ENCODE measurements at places on chromosomes 7 and 10. TPM values are rescaled to one million over a fixed set of nuclear protein-coding genes. Genes with fewer than 3 reads are reported as not detected.
A peak's percentile ranks its signal among the peaks of the same experiment; 100 is the strongest.

DNA sequence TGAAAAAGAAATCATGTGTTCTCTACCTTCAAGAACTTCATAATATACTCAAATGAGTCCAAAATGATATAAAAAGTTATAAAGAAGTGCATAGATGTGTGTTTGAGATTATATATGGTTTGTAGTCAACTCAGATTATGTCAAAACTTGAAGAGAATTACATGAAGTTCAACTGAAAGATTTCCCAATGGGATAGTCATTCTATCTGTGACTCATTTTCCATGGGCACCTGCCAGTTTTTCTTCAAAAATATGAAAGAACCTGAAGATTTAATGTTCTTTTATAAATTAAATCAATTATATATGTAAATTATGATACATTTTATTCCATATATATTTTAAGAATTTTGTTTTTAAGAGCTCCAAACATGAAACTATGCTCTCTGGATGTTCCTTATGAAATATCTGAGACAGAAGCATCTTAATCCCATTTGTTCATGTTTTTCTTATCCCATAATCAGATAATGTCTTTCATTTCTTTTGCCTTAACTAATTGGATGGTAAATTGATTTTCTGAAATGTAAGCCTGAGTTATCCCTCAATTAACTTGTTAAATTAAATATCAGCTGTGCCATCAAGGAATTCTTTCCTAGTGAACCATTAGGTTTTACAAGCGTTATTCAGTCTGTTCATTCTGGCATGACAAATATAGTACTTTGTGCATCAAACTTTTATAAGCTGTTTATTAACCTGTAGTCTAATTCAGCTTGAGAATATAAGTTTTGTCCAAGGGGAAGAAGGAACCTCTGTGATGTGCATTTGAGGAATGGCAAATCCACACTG lies 387.1 kb downstream of the IPMK start:
- no peaks in the 10 kb centered on the region for H3K36me3 ChIP-seq
- no peaks in the 10 kb centered on the region for H3K4me1 ChIP-seq
- DNase-seq = no peak
- H3K27me3 ChIP-seq = no peaks in the 10 kb centered on the region
- H3K27ac ChIP-seq = no peak overlapping the region
- H3K4me3 ChIP-seq = no peak overlapping the region

Gene ADGRA1
- total RNA-seq = not detected

Gene TUBAL3
- total RNA-seq = not detected

- H3K36me3 ChIP-seq = no peaks in the 10 kb centered on the region
- no peak within 1 kb of the TSS for H3K4me3 ChIP-seq
- peak; percentile 4 for DNase-seq
- no peak within 1 kb of the TSS for H3K27ac ChIP-seq
- peaks cover 10% of the 10 kb centered on the region for H3K27me3 ChIP-seq
Measured at GRCh38 chr10:47322300-47323061, at the start of gene GDF2. Gene GDF2 (plus strand): TSS chr10:47322454. CDS start chr10:47322669, 215 bp downstream.

- no peak overlapping the region for H3K27ac ChIP-seq
- H3K4me1 ChIP-seq = no peaks in the 10 kb centered on the region
- no peak for DNase-seq
- H3K36me3 ChIP-seq = no peaks in the 10 kb centered on the region
- peaks cover 7% of the 10 kb centered on the region for H3K27me3 ChIP-seq
Measured at GRCh38 chr7:115267503-115267902, 345.6 kb downstream of the MDFIC start.

Gene CALY
- total RNA-seq = not detected

- no peaks in the 10 kb centered on the region for H3K36me3 ChIP-seq
- no peaks in the 10 kb centered on the region for H3K4me1 ChIP-seq
- no peak overlapping the region for H3K27ac ChIP-seq
- no peak for DNase-seq
- no peak overlapping the region for H3K4me3 ChIP-seq
Measured at GRCh38 chr10:34575882-34576281, 239.2 kb downstream of the PARD3 start.
